ENCODE measurements at places on chromosomes 12 and 14. TPM values are rescaled to one million over a fixed set of nuclear protein-coding genes. Genes with fewer than 3 reads are reported as not detected.
A peak's percentile ranks its signal among the peaks of the same experiment; 100 is the strongest.

Gene SOAT2
- total RNA-seq = 0.27 TPM

Gene TAS2R50
- 17.1 TPM for total RNA-seq

Gene PTPN21
- total RNA-seq = 13.2 TPM

DNA sequence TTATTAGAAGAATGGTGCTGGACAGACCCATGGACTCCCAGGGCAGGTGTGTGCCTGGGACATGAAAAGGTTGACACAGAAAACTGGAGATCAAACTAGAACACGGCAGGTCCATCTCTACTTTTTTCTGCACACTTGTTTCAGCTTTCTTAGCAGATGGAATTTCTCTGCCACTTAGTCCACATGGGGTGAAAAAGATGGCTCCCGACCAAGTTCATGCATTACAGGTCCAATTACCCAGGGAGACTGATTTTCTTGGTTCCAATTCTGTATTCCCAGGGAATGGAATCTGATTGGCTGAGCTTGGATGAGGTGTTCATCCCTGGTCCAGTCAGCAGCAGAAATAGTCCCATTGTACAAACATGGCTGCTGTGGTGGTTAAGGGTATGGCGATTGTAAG, 238.9 kb upstream of the SRRM4 start:
- DNase-seq = peak; percentile 37

DNA sequence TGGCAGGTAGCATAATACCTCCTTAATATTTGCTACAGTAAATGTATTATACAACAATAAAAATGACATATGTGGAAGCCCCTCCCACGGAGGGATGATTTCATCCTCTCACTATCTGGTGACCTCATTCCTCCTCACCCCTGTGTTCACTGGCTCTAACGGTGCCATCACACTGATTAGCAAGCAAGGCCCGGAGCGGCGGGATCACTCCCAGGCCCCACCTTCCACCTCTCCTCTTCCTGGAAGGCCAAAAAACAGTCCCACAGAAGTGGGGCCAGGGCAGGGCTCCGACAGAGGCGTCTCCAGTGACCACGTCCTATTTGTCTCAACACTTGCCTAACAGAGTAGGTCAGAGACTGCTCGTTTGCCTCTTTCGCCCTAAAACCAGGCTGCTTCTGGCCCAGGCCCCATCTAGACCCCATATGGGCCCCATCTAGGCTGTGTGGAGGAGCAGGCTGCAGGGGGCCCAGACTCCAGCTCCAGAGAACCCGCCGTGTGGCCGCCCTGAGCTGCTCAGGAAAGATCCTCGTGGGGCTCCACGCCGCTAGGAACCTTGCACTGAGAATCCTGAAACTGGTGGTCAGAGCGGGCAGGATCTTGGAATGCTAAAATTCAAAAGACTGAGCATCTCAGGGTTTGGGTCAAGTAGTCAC, 3.7 kb downstream of the SELPLG start:
- no peak for DNase-seq

GRCh38 chr14:89641495-89642175, 224.6 kb upstream of the FOXN3 start:
- no peak for DNase-seq

DNA sequence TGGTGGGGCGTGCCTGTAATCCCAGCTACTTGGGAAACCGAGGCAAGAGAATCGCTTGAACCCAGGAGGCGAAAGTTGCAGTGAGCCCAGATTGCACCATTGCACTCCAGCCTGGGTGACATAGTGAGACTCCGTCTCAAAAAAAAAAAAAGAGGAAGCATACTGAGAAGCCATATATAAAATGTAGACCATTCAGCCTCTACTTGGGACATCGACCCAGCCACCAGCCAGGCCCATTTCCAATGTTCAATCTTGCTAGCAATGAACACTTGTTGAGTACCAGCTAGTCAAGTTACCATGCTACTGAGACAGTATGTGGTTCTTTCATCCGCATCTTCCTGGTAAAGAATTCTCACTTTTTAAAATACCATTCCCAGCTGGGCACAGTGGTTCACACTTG, 33.4 kb upstream of the RASSF8 start:
- no peak for DNase-seq

- DNase-seq = no peak
These were observed 164.7 kb upstream of the CCND2 start for GRCh38 chr12:4108803-4109345.

DNA sequence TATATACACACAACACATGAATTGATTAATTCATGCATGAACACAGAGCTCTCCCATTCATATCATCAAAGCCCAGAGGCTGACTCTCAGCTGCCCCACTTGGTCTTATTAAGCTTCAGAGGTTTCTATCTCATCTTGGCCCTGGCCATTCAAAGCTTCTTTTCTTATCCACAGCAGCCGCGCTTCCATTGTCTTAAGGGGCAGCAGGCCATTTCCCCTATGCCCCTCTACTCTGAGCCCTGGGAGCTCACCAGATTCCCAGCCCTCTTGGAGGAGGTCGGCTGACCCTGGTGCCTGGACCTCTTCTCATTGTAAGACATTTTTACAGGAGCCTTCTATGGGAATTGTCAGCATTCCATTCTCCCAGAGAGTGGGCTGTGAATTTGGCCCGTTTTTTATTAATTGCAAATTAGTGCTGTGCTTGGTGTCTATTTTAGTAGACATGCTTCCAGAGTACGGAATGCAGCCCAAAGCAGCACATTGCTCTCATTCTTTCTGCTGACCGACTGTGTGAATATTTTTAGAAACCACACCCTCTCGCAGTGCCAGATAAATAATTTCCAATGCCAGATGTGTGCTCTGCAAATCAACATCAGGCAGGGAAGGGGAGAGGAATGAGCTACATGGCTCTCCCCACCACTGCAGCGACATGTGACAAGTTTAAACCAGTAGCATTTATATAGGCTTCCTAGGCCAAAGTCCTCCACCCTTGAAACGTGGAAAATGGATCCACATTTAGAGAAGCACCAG, 58.5 kb downstream of the NUAK1 start:
- no peak for DNase-seq

GRCh38 chr12:67415473-67415872, 146.3 kb downstream of the CAND1 start:
- DNase-seq = peak; percentile 6

DNA sequence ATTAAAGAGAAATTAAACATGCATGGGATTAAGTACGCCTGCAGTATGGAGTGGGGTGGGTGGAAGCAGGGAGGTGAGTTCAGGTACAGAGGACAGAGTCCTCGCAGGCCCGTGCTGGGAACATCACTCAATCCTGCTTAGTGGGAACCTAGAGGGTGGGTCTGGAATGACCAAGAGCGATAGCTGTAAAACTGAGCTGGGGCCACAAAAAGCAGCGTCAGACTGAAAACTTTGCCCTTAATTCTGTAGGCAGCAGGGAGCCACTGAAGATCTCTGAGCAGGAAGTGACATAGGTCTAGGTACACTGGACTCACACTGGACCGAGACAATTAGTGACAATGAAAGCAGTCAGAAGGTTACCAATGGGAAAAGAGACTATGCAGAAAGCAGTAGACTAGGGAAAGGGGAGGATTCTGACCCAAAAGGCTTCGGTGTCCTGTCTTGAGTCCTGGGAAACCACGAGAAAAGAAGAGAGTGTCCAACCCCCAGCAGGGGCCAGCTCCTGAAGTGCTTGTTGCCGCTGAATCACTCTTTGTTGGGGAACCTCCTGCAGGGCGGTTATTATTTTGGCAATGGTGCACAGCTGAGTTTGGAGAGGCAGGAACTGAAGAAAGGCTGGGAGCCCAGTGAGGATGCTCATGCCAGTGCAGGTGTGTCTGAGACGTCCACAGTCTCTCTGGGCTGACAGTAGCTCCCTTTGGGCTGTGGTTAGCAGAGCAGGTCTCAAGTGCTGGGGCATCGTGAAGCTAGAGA, 97.4 kb downstream of the PLXNC1 start:
- peak; percentile 10 for DNase-seq

DNA sequence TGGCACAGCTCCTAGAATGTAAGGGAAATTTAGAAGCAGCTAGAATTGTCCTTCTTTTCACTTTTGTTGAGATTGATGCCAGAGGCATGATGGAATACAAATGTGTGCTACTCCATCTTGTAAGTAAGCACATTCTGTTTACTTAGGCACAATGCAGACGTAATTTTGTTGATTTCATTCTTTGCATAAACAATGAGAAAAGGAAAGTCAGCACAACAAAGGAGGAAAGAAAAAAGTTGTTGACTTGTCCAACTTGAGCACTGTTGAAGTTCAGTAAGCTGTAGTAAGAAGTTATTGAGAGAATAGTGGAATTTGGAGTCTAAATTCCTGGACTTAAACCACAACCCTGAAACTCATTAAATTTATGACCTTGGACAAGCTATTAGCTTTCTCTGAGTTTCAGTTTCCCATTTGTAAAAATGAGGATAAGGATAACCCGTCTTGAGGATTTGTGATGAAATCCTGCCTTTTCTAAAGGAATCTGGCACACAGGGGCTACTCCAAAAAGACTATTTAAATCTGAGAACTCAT, 19.4 kb upstream of the CNTN1 start:
- DNase-seq = no peak

- no peak for DNase-seq
These were observed 75.3 kb downstream of the AACS start for GRCh38 chr12:125140279-125141209.

- no peak for DNase-seq
These were observed 52.4 kb downstream of the PHLDA1 start for GRCh38 chr12:75979181-75979580.

DNA sequence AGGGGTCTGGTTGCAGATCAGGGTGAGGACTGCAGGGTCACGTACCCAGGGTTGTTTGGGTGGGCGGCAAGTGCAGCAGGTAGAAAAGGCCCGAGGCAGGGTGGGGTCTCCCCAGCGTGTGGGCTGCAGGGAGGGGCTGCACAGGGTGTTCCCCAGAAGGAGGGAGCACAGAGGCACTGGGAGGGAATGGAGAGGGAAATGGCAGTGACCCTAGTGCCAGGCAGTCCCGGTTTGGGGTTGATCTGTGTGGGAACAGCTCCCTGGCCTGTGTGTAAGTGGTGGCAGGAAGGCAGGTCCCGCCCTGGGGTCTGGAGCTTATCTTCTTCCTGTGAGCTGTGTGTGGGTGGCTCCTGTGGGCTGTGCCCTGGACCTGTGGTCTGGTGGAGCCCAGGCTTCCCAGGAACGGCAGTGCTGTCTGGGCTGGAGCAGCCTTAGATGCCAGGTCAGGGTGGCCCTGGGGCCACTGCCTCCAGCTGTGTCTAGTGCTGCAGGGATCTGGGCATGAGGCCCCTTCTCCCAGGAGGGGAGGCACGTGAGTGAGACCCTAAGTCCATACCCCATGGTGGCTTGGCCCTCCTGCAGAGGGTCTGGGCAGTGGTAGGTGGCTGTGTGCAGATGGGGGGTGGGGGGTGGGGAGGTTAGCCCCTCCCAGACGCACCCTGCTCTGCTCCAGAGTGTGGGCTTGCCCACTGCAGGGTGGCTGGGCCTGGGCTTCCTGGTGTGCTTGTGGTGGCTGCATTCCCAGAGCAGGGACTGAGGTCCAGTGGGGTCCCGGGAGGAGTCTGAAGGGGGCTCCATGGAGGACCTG, 363.5 kb downstream of the TMEM121 start:
- DNase-seq = no peak

GRCh38 chr14:72553161-72553560, 340.7 kb downstream of the DPF3 start:
- no peak for DNase-seq

- DNase-seq = peak; percentile 27
These were observed 835.9 kb downstream of the DIO2 start for GRCh38 chr14:79375356-79375755.

- no peak for DNase-seq
These were observed 93.5 kb downstream of the LMNTD1 start for GRCh38 chr12:25459541-25459951.
